ENCODE measurements at places on chromosomes 3 and 15.
A peak's percentile ranks its signal among the peaks of the same experiment; 100 is the strongest.

DNA sequence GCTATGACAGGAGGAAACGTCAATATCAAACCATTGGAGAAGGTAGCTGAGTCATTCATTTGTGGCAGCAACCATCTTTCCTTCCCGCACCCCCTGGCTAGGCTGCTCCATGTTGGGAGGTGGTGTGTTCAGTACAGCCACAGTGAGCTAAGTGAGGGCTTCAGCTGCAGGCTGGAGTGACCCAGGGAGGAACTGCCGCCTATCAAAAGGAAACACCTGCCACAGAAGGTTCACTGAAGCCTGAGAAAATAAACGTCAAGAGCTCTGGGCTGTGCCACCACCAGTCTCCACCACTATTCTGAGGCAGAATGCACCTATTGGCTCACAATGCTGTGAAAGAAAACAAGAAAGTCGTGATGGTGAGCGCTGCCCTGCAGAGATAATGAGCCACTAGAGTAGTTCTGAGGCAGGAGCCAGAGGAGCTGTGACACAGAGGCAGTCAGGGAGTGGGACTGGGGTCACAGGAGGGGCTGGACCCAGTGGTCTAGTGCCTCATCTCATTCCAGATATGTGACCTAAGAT lies 34.8 kb upstream of the CD47 start:
- peak; percentile 69 for DNase-seq

GRCh38 chr3:73291541-73291940 lies 230.1 kb downstream of the EBLN2 start:
- no peak for DNase-seq

DNA sequence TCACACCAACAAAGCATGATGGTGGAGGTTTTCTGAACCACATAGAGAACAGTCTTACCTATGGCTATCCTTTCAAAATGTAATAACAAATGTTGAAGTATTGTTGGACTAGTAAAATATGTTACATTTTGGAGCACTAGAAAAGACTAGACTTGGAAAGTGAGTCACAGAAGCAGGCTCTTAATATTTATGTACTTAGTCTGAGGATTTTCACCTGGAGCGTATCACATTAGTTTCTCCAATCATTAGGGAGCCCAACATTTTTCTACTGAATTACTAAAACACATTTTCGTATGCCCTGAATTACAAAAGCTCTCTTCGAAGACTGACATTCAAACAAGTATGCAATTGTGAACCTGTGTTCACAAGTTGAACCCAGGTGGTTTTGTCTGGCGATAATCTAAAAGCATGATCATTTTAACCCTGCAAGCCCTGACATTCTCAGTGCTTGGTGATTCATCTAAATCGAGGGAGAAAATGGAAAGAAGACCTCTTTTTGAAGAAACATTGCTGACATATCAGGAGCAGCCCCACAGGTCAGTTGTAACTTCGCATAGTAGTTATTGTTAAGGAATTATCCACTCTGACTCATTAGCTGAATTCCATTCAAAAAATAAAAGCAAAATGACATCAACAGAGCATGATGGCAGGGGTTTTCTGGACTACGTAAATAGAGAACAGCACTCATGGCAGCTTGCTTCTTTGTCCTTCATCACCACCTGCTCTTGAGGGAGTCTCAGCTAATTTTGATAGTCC lies 679.8 kb upstream of the NECTIN3 start:
- no peak for DNase-seq

GRCh38 chr3:66812136-66812535 lies 186.0 kb upstream of the KBTBD8 start:
- DNase-seq: no peak

DNA sequence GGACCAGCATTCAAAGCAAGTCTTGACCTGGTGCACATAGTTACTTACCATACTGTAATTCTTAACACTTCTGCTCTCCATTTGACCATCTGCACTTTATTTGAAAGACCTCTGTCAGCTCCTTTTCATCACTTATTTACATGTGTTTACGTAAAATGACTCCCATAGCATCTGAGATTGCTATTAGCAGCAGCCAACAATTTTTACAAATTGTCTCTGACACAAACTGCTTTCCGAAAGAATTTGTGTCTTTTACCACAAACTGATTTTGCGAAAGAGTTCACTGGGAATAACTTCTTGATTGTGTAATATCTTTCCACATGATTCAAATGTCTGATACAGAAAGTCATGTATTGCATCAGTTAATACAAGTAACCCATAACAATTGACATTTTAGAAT lies 144.1 kb upstream of the PEX5L start:
- no peak for DNase-seq

GRCh38 chr3:16313886-16314645 lies 49.1 kb downstream of the OXNAD1 start:
- no peak for DNase-seq

DNA sequence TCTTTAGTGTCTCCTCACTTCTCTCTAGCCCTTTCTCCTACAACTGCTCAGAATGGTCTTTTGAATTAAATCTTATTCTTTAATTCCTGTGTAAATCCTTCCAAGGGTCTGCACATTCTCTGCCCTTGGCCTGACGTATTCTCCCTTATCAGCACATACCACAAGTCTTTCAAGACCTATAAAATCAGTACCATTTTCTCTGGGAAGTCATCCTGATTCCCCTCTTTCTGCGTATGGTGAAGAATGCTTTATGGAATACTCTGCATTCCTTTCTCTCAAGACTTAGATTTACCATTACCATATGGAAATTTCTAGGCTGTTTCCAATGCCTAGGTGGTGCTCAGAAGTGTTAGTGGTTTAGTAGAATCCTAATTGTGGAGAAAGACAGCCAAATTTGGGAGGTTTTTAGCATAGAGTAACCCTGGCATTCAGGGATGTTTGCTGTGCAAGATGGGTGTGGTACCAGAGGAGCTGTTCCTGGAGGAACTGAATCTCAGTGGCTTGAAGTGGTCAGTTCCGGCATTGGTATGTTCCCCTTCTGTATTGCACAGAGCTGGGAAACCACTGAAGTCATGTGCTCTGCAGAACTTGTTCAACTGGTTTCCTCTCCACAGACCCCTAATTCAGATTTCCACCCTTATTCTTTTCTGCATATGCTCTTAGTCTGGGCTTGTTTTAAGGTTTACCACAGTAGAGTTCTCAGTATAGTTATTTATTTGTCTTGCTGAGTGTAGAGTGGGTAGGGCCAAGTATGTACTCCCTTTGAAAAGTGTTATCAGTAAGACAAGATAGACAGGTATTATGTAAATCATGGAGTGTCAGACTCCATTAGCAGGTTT lies 24.5 kb downstream of the IQGAP1 start:
- no peak for DNase-seq

GRCh38 chr15:75763137-75763611 lies 50.5 kb upstream of the CSPG4 start:
- DNase-seq: no peak

DNA sequence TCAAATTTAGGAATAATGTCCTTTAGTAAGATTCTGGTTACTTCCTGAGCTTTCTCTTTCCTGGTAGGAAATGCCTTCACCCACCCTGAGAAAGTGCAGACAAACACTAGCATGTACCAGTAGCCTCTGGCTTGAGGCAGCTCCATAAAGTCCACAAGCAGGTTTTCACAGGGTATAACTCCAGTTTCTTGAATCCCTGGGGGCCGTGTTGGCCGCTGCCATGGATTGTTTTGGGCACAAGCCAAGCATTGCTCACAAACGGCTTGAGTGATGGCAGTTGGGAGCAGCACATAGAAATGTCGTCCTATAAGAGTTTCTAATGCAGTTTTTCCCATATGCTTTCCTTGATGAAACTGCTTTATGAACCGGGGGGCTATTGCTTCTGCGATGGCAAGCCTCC lies 164.1 kb downstream of the STXBP5L start:
- DNase-seq: no peak

- peak; percentile 4 for DNase-seq
These were observed 191.9 kb downstream of the STT3B start for GRCh38 chr3:31724651-31725050.

DNA sequence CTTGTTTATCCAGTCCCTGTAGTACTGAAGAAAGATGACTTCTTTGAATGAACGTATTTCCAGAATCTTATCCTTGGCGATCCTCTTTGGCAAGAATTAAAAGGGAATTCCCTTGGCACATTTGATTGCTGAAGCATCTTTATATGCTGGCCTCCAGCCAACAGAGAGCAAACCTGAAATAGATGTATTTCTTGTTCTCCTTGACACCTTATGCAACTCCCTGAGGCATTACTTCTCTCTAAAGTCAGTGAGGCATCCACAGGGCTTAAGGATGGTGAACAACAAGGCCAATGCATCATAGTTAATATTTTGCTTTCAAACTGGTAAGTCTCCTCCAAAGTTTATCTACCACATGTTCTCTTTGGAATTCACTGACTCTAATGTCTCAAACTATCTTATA lies 450.9 kb upstream of the THRB start:
- DNase-seq: no peak

DNA sequence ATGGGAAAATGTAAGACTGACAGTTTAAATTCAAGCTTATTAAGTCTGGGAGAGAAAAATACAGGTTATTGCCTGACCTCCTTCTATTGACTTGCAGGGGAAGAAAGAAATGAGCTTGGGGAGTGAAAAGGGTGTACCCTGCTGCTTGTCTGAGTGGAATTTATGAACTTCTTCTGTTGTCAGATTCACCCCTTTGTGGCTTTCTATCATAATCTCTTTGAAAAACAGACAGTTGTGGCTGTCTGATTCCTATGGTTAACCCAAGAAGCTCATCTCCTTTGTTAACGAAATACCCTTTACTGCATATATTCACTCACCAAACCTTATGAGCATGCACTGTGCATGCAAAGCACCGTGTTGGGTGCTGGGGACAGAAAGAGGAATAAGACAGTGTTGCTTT lies 22.5 kb downstream of the GPD1L start:
- no peak for DNase-seq

GRCh38 chr3:54312156-54312899 lies 190.0 kb downstream of the CACNA2D3 start:
- DNase-seq: no peak

DNA sequence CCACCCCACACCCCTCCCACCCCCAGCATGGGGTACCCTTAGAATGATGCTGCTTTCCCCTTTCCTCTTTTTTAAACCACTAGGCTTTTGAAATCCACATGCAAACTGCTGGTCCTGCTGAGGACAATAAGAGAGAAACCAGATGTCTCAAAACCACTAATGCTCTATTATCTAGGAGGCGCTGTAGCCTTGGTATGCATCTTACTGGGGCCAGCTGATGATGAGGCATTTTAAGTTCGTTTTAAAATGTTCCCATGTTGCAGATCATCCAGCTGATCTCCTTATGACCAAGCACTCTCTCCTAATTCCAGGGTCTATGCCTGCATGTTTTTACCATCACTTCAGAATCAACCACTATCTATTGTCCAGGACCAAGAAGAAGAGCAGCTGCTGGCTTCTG lies 1.3 kb downstream of the NME9 start:
- DNase-seq: peak; percentile 35
